ENCODE measurements at places on chromosomes 11 and 22.

GRCh38 chr22:39530692-39531331 is 1.7 kb downstream of the RPS19BP1 start:
- no peak for DNase-seq

DNA sequence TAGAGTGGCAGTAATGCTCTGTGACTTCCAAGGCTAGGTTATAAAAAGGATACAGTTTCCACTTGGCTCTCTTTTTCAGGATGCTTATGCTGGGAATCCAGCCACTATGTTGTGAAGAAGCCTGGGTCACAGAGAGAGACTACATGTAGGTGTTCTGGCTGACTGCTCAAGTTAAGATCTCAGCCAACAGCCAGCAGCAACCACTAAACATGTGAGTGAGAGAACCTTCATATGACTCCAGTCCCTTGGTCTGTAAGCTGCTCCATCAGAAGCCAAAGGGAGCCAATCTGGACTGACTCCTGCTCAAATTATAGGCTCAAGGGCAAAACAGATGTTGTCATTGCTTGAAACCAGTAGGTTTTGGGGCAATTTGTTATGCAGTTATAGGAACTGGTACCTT is 162.7 kb downstream of the MAML2 start:
- no peak for DNase-seq

DNA sequence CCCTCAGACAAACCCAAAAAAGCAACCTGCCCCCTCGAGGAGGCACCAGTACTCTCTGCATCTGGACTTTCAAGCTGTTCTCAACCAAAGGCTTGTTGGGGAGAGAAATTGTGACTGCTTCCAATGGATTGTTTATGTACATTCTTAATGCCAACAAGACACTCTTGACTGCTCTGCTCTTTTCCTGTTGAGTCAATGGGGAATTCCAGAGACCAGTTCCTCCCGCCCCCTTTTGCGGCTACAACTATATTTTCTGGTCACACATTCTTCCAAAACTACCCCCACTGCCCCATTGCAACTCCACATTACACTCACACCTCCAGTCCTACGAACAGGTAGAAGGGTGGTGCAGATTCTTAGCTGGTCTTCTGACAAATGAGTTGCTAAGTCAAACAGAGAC is 187.0 kb downstream of the DSCAML1 start:
- DNase-seq, result no peak

- DNase-seq, result no peak
These were observed 50.9 kb upstream of the CDON start for GRCh38 chr11:126113515-126113957.

- no peak for DNase-seq
These were observed 86.2 kb downstream of the BDNF start for GRCh38 chr11:27614092-27614491.

DNA sequence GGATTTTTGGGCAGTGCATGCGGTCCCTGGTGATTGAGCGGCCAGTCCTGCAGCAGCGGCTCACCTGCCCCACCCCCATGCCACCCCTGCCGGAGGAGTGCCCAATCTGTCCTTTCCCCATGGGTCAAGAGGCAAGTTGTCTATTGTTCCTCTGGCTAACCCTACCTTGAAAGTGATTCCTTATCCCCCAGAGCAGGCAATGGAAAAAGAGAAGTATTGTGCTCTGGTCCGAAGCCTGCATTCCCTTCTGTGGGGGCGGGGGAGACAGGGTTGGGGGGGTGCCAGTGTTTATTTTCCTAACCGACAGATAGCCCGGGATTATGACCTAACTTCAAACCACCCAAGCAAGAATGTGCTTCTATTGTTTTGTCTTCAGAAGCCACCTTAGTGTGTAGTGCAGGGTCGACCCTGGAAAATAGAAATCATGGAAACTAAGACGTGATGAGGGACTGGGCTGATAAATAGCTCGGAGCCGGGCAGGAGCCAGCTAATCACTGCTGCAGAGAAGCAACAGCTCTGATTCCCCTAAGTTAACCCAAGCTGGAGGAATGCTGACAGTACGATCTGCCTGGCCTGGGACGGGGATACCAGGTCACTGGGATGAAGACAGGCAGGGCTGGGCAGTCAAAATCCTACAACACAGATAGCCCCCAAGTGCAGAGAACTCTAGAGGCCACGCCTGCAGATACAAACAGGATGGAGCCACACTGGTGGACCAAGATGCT is 38.7 kb upstream of the ATXN10 start:
- no peak for DNase-seq

DNA sequence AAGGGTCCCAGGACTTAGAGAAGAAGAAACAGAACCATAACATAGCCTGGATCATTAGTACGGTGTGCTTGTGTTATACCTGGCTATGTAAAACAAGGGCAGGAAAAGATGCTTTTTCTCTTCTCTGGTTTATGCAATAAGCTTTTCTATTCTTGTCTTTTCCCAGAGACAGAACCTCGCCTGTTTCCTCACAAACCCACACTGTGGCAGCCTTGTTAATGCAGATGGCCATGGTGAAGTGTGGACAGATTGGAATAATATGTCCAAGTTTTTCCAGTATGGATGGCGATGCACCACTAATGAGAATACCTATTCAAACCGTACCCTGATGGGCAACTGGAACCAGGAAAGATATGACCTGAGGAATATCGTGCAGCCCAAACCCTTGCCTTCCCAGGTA is 2.9 kb downstream of the CFAP68 start:
- no peak for DNase-seq

- no peak for DNase-seq
These were observed 107.9 kb downstream of the SCN3B start for GRCh38 chr11:123546515-123546914.

DNA sequence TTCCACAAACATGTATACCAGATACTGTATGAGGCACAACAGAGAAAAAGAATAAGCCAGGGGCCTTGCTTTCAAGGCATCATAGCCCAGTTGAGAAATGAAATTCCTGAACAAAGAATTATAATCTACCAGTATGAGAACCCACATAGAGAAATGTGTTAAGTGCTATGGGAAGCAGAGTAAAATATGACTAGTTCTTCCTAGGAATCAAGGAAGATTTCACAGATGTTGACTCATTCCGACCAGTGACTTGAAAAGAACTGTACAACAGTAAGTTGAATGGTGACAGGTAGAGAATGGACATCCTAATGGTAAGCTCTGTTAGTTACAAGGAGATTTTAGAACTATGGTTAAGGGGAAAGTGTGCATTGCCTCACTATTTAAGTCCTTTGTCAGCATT is 102.6 kb downstream of the TRIM44 start:
- DNase-seq, result no peak

DNA sequence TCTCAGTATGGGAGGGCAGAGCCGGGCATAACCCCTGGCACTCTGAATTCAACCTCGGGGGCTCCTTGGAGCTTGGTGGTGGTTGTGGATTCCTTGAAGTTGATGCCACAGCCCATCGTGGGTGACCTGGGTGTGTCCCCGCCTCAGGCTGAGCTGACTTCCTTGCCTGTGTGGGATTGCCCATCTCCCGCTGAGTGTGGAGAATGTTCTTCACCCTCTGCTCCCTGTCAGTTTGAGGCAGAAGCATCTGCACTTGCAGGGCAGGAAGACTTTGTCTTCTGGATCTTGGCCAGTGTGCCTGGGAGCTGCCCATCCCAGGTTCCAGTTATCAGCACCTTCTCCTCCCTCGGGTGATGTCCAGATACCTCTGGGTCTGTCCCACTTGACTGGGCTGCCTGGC is 25.3 kb downstream of the CD82 start:
- no peak for DNase-seq

DNA sequence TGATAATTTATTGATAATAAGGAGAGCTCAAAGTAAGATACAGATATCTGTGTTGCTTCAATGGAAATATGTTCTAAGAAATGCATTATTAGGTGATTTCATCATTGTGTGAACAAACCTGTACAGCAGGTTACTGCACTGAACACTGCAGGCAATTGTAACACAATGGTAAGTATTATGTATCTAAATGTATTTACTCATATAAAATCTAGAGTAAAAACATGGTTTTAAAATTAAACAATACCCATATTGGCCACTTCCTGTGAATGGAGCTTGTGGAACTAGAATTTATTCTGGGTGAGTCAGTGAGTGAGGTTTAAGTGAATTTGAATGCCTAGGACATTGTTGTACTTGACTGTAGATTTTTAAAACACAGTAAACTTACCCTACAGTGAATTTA is 722.9 kb upstream of the RAG2 start:
- DNase-seq, result no peak

- no peak for DNase-seq
These were observed 6.0 kb downstream of the APOL1 start for GRCh38 chr22:36258701-36259614.

DNA sequence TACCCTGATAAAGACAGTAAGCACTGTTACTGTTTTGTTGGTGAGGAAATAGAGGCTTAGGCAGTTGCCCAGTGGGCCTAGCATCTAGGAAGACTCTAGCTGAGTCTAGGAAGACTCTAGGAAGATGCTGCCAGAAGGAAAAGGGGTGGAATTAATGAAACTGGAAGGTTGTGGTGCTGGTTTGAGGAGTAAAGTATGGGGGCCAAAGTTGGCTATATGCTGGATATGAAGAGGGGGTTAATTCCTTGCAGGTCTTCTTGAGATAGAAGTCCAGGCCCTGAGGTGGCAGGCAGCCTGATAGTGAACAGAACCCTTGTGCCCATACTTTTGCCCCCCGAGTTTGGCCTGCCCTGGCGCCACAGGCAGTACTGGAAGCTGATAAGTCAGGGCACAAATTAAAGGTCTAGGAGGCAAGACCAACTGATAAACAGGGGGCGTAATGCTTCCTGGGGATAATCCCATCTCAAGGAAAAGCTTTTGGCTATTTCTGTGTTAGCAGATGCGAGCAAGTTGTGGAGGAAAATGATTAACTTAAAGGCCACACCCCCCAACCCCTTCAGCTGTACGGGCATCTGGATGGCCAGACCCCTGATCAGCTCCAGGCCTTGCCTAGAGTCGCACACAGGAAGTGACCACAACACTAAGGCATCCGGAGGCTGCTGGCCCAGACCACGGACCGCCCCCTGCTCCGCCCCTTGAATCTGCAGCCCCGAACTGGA is 3.1 kb downstream of the ILK start:
- no peak for DNase-seq

DNA sequence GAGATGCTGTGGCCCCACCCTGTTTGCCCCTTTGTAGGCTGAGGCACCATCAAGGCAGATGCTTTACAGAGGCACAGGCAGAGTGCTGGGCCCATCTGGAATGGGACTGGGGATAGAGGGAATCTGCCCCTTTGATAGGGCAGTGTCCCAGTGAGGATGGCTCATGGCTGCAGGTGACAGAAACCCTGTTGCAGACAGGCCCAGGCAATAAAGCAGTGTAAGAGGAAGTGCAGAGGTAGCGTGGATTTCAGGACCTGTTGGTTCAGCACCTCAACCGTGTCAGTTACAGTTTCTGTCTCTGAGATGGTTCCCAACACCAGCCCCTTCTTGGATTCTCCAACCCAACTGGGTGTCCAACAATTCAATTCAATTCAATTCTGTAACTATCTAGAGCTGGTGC is 25.1 kb downstream of the PRDM11 start:
- no peak for DNase-seq

DNA sequence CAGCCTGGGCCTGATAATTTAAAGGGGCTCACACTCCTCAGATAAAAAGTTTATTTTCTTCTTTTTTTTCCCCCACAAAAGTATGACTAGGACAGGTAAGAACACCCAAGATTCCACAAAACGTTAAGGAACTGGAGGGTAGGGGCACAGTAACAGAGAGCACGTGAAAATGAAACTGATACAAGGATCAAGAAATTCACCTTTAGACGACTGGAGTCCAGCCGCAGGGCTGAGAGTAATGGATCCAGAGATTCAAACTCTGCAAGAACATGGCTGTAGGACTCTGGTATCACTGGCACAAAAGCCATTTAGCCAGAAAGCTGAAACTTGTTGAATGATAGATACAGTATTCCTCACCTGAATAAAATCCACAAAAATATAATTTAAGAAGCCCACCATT is 4.4 kb downstream of the HPS5 start:
- DNase-seq, result no peak

GRCh38 chr11:113613619-113614018 is 92.5 kb downstream of the TMPRSS5 start:
- no peak for DNase-seq

DNA sequence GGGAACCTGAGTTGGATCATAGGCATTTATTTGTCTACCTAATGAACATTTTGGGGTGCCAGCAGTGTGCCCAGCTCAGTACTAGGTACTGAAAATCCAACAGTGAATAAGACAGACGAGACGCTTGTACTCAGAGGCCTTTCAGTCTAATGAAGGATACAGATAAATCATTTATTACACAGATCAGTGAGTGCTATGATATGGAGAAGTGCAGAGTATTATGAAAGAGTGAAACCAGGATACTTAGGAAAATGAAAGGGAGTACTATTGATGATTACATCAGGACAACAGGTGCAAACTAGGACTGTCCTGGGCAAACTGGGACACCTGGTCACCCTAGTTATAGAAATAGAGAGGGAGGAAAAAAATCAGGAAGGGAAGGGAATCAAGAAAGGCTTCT is 207.5 kb upstream of the NCAM1 start:
- no peak for DNase-seq

DNA sequence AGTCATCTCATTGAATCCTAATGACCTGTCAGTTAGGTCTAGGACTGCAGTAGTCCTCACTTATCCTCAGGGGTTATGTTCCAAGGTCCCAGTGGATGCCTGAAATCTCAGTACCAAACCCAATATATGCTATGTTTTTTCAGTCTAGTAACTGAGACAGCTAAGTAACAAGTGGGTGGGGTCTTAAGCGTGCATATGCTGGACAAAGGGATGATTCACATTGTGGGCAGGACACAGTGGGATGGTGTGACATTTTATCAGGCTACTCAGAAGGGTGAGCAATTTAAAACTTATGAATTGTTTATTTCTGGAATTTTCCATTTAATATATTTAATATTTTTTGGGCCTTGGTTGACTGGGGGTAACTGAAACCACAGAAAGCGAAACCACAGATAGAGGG is 29.0 kb downstream of the DDX10 start:
- no peak for DNase-seq

DNA sequence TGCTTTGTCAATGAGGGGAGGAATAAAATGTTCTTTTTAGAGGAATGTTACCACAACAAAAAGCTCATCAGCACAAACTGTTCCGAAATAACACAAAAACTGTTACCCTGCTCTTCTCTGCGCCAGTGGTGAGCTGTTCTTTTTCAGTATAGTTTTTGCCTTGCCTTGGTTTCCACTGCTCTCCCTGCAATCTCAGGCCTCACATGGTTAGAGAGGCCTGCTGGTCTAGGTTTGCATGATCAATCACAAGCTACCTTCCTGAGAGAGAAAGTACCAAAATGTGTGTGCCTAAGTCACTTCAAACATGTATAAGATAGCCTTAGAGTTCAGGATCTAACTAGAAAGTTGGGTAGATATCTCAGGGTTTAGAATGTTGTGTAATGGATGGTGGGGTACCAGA is 114.6 kb downstream of the STIM1 start:
- DNase-seq, result no peak
